SK-N-SH (cell line): ENCODE measurements at places on chromosomes 6 and 20.

DNA sequence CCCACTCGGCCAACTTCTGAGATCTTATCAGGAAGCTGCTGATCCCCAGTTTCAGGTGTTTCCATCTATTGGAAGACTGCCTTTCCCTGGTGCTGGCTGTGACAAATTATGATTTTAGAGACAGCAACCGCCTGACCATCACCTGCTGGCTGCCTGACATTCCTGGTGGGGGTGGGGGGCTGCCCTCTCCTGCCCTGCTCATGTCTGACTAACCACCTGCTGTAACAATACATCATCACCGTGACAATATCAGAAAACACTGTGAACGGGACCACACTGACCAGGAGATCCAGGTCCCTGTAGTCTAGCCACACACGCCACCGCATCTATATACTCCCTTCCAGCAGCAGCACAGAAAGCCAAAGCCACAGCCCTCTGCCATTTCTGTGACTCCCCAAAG, 537.5 kb downstream of the QKI start:
- H3K27me3 ChIP-seq, result no peaks in the 10 kb centered on the region
- H3K4me3 ChIP-seq, result no peak overlapping the region
- no peaks in the 10 kb centered on the region for H3K36me3 ChIP-seq

GRCh38 chr6:112464901-112465665, 118.0 kb downstream of the RFPL4B start:
- H3K27ac ChIP-seq, result no peak overlapping the region
- no peak overlapping the region for H3K4me3 ChIP-seq
- no peaks in the 10 kb centered on the region; the same call in 1 of the 2 replicates for H3K4me1 ChIP-seq
- no peaks in the 10 kb centered on the region for H3K36me3 ChIP-seq

GRCh38 chr6:2855061-2855519, 13.4 kb upstream of the SERPINB1 start:
- no peaks in the 10 kb centered on the region for H3K27me3 ChIP-seq
- no peak overlapping the region for H3K4me3 ChIP-seq
- H3K36me3 ChIP-seq, result no peaks in the 10 kb centered on the region
- no peak overlapping the region for H3K27ac ChIP-seq
- DNase-seq, result no peak

DNA sequence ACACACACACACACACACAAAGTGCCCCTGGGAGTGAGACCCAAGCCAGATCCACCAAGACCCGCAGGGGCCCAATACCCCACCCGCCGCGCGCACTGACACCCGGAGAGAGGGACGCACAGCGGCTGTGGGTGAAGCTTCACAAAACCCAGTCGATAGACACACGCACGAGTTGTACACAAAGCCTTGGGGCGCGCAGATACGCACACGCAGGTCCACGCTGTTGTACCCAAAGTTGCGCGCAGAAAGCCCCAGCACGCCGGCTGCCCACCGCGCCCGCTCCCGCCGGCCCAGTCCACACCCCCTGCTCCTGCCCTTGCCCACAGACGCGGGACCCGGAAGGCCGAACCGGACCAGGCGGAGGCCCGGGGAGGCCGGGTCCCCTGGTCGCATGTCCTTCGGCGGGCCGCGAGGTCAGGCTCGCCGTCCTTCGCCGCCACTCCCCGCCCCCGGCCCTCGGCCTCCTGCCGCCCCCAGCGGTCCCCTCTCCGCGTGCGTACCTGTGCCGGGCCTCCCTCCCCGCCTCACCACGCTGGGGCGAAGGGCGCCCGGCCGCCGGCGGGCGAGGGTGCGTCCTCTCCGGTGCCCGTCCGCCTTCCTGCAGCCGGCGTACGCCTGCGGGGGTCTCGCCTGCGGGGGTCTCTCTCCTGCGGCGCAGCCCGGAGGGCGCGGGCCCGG, at the start of gene TMEM74B:
TMEM74B (minus strand) TSS at position 344 of the 678 bp plus-strand sequence. CDS start 1,180 bp downstream, outside the sequence.
- peak within 1 kb of the TSS; percentile 50 for H3K4me3 ChIP-seq
- H3K4me1 ChIP-seq, result peaks cover 3% of the 10 kb centered on the region; the same call in 1 of the 2 replicates
- H3K27ac ChIP-seq, result no peak within 1 kb of the TSS
- H3K36me3 ChIP-seq, result no peaks in the 10 kb centered on the region
- no peaks in the 10 kb centered on the region for H3K27me3 ChIP-seq

- no peaks in the 10 kb centered on the region for H3K36me3 ChIP-seq
- peak overlapping the region; percentile 74 for H3K4me3 ChIP-seq
- H3K27ac ChIP-seq, result no peak overlapping the region
- no peaks in the 10 kb centered on the region for H3K4me1 ChIP-seq
Observed at GRCh38 chr6:28337121-28337520, 1.2 kb upstream of the ZSCAN31 start.
